Ammon's horn (tissue), 1 donor: ENCODE measurements at places on chromosomes 5 and 9.
A peak's percentile ranks its signal among the peaks of the same experiment; 100 is the strongest.

GRCh38 chr5:1175801-1176472 is 25.5 kb upstream of the SLC6A19 start:
- no peak for DNase-seq

DNA sequence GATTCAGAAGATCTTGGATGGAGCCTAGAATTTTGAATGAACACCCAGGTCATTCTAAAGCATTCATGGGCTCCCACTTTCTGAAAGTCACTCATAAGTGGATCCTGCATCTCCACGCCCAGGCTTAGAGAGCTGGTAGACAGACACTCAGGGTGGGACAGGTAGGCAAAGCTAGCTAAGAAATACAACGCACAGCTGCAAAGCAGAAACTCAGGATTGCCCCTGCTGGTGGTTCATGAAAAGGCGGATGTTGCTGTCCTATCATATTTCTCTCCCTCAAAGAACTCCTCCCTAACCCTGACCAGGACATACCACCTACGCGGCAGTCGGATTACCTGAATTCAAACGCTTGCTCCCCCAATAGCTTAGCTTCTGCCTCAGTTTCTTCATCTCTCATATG is 226.5 kb downstream of the GLIS3 start:
- DNase-seq: no peak

DNA sequence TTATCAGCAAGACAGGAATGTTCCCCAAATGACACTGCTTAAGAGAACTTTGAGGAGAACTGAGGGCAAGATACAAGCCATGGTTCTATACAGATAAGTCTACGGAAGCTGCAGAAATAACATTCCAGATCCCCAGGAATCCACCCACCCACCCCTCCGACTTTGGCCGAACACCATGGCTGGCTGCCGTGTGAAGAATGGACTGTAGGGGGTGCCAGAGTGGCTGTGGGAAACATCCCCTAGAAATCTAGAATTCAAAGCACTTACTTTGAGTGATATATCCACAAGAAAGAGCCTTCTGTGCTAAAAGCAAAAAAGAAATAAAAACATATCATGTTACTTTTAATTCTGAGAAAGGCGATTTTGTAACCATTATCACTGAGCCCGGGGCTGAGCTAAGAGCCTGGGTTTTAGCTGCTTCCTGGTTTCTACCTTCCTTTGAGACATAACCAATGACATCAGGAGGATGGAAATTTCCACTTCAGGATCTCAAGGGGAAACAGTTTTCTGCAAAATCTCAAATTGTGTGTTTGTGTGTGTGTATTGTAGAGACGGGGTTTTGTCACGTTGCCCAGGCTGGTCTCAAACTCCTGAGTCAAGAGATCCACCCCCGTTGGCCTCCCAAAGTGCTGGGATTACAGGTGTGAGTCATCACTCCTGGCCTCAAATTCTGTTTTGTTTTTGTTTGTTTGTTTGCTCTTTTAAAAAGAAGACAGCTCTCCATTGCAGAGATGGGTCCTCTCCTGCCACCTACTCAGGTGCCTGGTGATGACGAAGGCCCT is 36.4 kb downstream of the GGTA1 start:
- DNase-seq: peak; percentile 42

DNA sequence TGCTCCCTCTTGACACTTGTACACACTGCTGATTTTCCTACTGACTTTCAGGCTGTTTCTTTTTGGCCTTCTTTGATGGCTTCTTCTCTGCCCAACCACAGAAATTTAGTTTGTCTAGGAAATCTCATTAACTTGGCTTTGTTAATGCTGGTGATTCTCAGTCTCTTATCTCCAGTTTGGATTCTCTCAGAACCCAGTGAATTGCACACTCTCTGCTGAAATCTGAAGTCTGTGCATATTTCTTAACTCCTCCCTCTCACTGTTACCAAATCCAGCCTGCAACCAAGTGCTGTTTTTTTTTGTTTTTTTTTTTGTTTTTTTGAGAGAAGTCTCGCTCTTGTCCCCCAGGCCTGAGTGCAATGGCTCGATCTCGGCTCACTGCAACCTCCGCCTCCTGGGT is 117.2 kb downstream of the CDC42SE2 start:
- no peak for DNase-seq

GRCh38 chr5:17436350-17436749 is 61.7 kb upstream of the TAF11L2 start:
- peak; percentile 41 for DNase-seq

DNA sequence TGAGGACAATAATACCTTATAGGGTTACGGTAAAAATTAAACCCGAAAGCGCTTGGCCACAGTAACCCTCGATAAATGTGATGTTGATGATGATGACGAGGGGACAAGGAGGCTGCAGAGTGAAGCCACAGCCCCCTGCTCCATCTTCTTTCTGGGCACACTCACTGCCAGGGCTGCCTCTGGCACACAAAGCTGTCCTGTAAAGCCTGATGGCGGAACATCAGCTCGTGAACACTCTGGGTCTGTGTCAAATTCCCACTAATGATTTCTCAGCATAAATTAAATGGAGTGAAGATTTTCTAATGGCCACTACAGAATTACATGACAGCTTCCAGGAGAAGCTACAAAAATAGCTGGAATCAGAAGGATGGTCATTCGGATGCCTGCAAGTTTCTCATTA is 142.2 kb downstream of the TTLL11 start:
- DNase-seq: no peak

DNA sequence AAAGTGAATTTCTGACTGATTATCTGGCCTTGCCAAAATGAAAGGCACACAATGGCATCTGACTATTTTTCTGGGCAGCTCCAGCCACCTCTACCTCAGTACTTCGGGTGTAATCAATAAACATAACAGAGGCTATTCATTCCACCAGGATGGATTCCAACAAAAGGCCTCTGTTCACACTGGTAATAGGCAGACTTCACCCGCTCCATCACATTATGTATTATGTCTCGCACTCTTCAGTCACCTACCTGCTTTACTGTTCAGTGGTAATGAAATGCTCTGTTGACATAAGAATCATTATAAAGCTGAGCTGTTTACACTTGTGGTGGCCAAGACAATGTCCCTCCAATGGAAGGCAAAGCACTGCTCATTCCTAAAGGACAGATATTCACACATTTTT is 1333.7 kb upstream of the WWC1 start:
- DNase-seq: no peak

GRCh38 chr5:170292179-170293104 is 5.1 kb downstream of the LCP2 start:
- no peak for DNase-seq

DNA sequence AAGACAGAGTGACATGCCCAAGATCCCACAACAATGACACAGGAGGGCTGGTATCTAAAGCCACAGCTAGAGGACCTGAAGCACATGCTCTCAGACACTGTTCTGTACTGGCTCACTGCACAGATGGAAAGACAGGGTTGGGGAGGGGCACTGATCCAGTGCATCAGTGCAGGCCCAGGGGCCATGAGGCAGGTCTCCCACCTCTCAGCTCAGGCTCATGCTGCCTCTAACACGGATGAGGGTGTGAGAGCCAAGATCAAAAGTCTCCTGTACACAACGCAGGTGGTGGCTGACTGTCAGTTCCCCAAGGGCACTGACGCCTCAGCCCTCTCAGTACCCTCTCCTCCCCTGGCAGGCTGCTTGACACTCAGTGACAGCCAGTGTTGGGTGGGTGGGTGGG is 10.9 kb downstream of the RAPGEF1 start:
- no peak for DNase-seq

- no peak for DNase-seq
Observed at GRCh38 chr9:32969270-32969669, 32.2 kb downstream of the APTX start.

DNA sequence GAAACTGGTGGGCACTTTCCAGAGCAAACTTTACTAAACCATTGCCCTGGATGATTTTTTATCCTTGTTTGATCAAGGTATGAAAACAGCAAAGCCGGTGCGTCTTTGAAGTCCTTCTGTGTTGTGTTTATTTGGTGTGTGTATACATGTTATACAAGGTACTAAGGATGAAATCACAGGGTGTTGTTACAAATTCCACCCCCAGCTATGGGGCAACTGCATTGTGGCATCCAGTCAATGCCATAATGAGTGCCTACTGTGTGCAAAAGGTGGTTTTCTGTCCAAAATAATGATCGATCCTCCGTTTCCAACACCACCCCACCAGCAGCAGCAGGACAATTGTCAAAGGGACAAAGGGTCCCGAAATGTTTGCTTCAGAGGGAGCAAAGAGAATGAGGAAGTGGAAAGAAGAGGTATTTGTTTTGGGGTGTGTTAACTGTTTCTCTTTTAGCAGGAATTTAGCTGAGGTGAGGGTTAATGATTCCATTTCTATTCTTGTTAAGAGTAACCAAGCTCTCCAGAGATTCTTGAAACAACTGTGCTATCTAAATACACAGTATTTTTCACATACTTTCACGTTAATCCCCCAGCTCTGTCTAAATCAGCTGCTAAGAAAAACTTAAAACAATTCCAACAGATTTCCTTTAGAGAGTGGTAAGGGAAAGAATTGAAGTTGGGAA is 568.7 kb upstream of the KLF4 start:
- DNase-seq: no peak

DNA sequence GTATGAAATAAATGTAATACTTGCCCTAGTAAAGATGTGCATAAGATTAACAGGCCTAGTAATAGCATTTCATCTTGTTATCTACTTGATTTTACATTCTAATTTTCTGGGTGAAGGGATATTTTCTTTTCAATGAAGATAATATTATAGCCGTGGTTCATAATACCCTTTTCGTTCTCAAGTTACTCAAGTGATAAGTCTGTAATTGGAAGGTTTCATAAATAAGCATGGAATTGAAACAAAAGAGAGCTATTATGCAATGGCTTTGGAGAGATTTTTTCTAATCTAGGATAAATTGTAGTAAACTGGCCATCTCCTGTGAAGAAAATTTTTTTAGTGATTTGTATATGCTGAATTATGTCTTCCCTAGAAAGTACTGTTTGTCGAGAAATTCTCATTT is 19.0 kb downstream of the NAA35 start:
- DNase-seq: no peak

DNA sequence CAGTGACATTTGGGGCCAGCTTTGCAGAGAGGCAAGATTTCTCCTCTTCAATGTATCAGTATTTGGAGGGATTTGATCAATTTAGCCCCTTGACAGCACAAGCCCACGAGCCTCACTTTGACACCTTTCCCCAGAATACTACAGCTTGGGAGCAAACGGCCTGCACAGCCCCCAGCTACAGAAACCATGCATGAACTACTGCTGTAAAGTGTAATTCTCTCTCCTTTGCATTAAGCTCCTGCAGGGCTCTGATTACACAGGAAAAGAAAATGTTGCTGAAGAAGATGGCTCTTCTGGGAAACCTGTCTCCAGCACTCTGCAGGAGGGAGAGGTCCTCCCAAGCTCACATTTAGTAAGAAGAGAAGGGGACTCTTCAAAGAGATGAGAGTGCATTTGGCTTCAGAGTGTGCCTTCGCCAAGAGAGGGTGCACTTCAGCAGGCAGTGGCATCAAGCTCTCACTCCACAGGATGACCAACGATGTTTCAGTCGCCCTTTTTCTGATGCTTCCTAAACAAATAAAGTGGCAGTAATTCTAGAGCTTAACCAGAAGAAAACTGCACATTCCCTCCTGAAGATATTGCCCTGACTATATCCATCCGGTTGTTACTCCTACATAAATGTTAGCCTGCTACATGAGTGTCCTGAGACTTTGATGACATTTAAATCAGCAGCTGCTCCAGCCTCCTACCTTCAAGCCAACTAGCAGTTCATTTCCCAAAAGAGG is 272.2 kb downstream of the AUH start:
- peak; percentile 54 for DNase-seq

- DNase-seq: no peak
Observed at GRCh38 chr9:35697486-35697885, 7.8 kb upstream of the TPM2 start.

- DNase-seq: no peak
Observed at GRCh38 chr5:82331557-82331956, 53.4 kb upstream of the RPS23 start.

- DNase-seq: no peak
Observed at GRCh38 chr5:62212648-62213047, 93.4 kb upstream of the KIF2A start.

DNA sequence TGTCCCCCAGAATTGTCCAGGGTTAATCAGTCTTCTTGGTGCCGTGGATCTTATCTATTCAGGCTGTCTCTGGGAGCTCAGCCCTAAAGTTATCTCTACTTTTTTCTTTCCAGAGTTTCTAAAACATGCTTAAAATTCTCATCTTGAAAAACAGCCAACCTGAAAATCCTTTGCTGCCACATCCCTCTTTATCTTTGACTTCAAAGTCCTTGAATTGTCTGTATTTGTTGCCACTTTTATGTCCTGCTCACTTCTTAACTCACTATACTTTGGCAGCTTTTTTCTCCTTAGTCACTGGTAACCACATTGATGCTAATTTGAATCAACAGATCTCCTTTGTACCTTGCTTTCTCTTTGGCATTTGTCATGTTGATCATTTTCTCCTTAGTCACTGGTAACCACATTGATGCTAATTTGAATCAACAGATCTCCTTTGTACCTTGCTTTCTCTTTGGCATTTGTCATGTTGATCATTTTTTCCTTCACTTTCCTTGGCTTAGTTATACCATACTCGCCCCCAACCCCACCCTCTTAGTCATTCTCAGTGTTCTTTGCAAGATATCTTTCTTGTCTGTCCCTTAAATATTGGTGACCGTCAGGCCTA is 8.5 kb downstream of the DMXL1 start:
- DNase-seq: no peak

DNA sequence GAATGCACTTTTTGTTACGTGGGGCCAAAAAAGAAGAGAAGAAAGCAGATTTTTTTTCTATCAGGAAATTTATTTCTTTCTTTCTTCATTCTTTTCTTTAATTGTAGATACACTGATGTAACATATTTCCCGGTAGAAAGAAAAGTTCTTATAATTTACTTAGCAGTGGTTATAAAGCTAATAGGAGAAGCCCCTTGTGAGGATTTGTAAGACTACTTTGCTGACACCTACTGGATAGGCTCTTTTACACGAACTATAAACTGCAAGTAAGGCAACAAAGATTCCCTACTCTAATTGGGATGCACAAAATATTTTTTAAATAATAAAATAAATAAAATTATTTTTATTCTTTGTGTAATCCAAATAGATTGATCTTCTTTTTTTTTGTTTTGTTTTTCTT is 284.4 kb downstream of the DNAH5 start:
- DNase-seq: peak; percentile 18

GRCh38 chr5:119397518-119398380 is 41.9 kb downstream of the TNFAIP8 start:
- DNase-seq: no peak

DNA sequence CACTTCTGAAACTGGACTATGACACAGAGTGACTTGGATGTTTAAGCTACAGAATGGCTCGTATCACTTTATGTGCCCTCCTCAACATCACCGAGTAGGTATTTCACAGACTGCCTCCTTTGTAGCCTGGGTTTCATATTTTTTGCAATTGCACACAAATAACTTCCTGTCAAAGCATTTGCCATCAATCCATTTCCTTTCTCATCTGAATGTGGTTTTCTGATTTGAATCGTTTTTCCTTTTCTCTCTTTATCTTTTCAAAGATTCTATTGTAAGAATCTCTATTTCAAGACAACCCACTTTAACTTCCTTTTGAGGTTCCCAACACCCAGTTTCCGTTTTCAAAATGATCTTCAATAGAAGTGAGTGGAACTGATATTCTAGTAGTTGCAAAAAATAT is 563.8 kb upstream of the ARRDC3 start:
- no peak for DNase-seq
